ENCODE measurements at places on chromosomes 7 and 10.

DNA sequence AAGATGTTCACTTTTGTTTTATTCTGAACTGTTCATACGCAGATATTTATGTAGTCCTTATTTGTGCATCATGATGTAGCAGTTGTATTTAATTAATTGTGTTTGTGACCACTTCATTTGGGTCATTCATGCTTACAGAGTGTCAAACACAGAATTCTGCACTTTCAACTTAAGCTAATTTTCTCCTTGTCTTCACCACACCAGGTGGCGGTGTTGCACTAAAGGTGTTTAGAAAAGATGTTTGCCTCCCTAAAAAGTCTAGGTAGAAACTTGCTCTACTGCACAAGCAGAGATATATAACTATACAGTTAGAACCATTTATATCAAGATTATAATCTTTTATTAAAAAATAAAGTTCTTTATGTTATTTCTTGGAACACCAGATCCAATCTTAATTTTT lies 1.3 kb upstream of the TAS2R38 start:
- no peak for DNase-seq

DNA sequence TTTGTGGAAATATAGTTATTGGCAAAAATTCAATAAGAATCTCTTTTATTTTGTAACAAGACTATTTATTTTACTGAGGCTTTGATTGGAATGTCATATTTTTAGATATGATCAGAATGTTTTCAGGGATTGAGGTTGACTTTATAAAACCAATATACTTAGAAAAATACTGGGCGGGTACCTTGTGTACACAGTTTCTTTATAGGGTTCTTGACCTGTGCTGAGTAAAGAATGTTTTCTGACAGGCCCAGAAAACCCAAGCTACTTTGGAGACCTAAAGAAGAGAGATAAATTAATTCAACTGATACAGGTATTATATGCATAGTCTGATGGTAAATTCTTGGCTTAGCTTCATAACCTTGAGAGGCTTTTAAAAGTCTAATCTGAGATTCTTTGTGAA lies 23.9 kb upstream of the SPAM1 start:
- DNase-seq, result no peak

- no peak for DNase-seq
Observed at GRCh38 chr7:151767557-151767956, 109.4 kb downstream of the PRKAG2 start.

GRCh38 chr7:47513741-47514241 lies 68.1 kb downstream of the TNS3 start:
- no peak for DNase-seq

DNA sequence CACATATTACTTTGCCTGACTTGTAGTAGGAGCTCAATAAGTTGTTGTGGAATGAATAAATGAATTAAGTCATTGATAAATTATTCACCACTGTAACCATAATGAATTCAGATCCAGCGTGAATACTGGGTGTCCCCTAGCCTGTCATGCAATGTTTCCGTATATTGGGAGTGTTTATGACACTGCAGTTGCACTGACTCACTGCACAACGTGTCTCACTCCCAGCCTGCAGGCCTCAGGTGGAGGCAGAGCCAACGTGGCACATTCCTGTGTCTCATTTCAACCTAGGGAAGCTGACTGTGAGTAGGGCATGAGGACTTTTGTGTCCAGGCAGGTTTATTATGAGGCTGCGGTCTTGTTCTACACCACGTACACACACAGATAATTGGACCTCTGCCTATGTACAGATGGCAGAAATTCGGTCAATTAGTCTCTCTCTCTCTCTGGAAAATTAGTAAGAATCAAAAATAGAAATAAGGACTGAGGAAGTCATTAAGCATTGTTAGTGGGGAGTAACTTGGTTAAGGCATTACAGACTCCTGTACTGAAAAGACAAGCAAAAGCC lies 299.1 kb upstream of the IGFBP3 start:
- no peak for DNase-seq

DNA sequence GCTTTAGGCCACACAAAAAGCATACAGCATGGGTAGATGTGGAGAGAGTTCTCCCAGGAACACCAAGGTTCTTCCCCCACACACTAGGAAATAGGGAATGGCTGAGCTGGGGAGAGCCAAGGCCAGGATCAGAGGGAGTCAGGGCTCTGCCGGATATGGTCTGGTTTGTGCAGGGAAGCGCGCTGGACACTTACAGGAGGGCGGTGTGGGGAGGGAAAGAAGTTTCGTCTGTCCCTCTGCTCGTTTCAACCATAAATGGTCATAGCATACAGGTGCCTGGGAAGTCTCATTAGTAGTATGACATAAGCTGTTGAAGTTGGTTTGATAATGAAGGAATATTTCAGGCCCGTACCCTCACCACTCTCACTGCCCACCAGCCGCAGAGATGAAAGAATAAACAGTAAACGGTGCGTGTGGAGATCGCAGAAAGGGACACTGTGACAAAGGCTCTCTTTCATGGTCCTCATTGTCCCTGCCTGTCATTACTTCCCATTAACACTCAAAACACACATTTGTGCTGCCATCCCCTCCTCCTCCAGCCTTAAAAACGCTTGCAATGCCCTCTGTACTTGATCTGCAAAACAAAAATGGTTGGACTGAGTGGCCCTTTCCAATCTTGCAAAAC lies 207.2 kb downstream of the CELF2 start:
- DNase-seq, result no peak

- DNase-seq, result no peak
Observed at GRCh38 chr10:97129666-97130065, 56.1 kb downstream of the SLIT1 start.

DNA sequence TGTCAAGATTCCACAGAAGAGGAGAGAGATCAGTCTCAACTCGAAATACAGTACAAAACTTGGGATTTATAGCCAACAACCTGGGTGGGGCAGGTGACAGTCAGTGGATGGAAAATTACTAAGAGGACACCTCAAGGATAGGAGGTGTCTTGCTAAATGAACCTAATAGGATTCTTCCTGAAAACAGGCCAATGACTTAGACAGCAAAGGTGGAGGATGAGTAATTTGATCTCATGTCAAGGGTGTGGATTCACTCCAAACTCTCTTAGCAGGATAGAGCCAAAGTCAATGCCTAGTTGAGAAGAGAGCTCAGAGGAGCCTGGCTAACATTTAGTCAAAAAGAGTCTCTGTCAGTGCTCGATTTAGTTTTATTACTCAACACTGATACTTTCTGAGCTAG lies 106.7 kb upstream of the INSYN2A start:
- DNase-seq, result no peak

- DNase-seq, result no peak
Observed at GRCh38 chr10:32140403-32140802, 84.2 kb upstream of the KIF5B start.

GRCh38 chr10:130982802-130983201 lies 328.7 kb downstream of the TCERG1L start:
- DNase-seq, result no peak

DNA sequence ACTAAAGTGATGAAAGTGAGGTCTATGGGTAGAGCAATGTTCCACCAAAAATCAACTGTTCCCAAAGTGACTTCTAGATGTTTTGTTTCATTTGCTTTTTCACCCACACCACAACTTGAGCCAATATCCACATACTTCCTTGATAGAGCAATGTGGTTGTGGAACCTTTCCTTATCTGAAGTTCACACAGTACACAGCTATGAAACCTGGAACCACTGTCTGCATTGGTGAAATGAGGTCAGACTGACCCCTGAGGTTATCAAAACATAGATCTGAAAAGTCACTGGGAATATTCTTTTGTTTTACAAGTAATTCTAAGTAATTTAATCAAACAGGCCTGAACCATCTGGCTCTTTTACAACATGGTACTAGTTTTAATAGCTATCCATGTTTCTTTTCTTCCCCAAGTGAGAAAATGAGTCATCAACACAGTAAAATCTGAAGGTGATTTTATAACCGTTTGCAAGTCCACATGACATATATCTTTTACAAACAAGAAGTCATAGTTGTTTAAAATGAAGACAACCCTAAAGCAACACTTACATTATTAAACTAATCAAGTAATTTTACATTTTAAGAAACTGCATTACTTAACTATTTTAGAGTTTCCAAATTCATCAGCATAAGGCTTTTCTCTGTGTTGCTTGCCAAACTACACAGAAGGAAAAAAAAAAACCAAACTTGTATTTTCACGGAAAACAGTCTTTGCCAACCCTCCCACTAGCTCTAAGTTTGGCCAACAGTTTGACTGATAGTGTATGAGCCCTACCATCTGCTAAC lies 80.3 kb downstream of the LRRC17 start:
- DNase-seq, result no peak

DNA sequence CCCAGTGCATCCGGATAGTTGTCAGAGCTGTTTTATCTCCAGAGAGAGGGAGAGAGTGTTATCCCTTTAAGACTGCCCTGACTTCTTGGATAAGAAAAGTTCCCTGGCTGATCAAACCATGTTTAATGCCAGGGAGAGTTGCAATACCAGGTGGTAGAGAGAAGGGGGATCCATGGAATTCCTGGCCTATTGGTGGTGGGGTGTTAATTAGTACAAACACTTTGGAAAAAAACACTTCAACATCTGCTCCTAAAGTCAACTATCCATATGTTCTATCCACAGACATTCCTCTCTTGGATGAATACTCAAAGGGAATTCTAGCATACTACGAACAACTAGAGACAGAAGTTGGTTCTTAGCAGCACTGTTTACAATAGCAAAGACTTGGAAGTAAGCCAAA lies 307.2 kb downstream of the TCERG1L start:
- DNase-seq, result no peak

GRCh38 chr7:84508606-84509005 lies 314.0 kb upstream of the SEMA3A start:
- DNase-seq, result no peak

DNA sequence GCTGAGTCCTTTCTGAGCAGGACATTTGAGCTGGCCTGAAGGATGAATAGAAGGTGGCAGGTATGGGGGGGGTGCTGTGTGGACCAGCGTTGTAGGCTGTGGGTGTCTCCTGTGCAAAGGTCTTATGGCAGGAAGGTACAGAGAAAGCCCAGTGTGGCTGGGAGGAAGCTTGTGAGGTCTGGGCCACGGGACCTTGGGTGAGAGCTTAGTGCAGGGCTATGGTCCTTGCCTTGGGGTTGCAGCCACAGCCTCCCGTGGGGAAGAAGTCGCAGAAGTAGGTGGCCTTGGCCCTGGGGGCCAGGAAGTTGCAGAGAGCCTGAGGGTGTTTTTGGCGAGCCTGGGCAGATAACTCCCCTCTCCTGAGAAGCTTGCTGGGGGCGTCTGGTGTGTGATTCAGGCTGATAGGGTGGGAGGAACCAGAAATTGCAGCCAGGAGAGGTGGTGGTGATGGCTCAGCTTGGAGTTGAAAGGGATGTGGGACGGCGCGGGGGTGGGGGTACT lies 172.0 kb upstream of the TNRC18 start:
- DNase-seq, result peak; percentile 27

GRCh38 chr10:47409866-47410256 lies 25.8 kb upstream of the ZNF488 start:
- no peak for DNase-seq

- DNase-seq, result no peak
Observed at GRCh38 chr10:114301951-114302710, 63.1 kb downstream of the VWA2 start.

DNA sequence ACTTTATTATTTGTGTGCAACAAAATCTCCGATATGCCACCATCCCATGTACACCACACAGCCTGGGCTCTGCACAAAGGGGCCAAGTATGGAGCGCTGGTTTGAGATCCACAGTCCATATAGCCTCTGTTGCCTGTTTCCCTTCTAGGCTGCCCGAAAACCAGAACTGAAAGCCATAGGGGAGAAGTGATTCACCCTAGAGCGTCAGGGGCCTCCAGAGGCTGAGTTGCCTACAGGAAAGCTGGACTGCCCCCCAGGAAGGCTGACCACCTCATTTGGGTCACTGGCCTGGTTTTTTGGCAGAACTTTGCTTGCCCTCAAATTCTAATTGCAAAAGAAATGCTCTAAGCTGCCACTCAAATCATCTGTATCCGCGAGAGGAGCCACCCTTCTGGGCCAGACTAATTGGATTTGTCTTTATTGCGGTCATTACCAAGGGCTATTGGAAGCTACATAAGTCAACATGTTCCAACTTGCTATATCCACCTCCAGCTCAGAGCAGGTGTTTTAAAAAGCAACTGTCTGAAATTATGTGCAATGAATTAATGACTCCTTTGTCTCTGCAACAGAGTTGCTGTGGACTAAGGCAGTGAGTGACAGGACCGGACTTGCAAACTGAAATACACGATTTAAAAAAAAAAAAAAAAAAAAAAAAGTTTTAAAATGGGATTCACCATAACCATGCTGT lies 28.3 kb upstream of the FRMD4A start:
- no peak for DNase-seq

GRCh38 chr10:75718991-75719390 lies 287.6 kb downstream of the LRMDA start:
- no peak for DNase-seq

DNA sequence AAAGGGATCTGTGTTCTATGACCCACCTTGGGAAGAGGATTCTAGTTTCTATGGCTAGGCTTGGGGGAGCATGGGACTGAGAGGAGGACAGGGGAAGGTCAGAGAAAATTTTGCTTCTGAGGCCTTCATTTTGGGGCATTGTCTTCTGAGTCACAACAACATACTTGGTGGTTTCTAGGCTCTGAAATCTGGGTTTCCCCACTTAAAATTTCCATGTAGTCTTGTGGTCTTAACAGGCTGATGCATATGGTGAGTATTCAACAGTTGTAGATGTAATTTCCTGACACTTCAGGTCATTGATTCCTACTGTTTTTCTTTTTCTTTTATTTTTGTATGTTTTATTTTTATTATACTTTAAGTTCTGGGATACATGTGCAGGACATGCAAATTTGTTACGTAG lies 88.5 kb downstream of the ANKRD7 start:
- no peak for DNase-seq

DNA sequence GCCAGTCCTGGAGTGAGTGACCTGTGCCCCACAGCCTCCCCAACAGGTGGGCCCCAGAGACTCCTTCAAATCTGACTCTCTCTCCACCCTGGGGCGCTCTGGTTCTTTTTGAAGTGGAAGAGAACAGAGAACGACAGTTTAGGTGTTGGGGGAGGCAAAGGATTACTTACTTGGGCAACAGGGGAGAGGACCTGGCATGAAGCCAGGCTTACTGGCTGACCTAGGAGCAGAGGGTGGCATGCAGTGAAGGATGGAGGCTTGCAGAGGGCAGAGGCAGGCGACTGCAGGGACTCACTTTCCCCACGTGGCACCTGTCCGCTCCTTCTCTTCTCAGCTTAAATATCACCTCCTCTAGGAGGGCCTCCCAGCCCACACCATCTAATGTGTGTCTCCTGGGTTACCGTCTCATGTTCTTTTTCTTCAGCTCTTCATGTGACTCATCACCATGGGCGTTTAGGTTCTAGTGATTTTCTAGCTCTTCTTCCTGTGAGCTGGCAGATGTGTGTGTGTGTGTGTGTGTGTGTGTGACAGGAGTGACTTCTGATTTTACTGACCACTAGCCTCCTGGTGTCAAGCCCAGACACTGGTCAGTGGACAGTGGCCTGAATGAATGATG lies 15.5 kb downstream of the LZTS2 start:
- DNase-seq, result no peak
